ENCODE measurements at places on chromosomes 3 and 15.

DNA sequence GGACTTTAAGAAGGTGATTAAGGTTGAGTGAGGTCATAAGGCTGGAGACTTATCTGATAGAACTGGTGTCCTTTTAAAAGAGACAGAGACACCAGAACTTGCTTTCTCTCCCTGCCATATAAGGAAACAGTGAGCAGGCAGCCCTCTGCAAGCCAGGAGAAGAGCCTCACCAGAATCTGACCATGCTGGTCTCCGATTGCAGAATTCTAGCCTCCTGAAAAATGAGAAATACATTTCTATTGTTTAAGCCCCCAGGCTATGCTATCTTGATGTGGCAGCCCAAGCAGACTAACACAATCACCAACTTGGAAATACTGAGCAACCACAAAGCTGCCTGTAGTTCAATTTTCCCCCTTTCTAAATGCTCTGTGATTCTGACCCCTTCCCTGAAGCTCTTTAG is 161.4 kb upstream of the RARB start:
- DNase-seq = no peak

- DNase-seq = no peak
These were observed 129.2 kb upstream of the TSC22D2 start for GRCh38 chr3:150278843-150279381.

GRCh38 chr3:147301781-147302180 is 104.6 kb downstream of the ZIC4 start:
- no peak for DNase-seq

DNA sequence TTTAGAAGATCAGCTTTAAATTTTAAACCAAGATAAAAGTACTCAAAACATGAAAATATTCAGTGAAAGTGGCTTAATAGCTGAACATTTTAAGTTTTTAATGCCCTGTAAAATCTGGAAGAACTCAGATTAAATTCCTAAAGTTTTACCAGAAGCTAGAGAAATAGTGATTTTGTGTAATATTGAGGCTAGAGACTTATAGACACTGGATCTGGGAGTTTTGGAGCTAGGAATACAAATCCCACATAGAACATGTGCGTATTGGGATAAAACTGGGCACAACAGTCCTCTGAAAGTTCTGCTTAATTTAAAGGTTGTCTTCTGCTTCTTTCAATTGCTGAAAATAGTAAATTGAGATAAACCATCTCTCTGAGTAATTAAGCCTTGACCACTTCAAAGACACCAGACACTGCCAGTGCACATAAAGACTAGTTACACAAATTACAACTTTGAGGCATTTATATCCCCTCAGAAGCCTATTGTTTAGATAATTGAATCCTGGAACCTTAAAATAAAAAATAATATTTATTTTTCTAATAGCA is 1382.5 kb downstream of the OTOL1 start:
- no peak for DNase-seq

GRCh38 chr15:26158176-26158575 is 295.0 kb upstream of the ATP10A start:
- DNase-seq = no peak

DNA sequence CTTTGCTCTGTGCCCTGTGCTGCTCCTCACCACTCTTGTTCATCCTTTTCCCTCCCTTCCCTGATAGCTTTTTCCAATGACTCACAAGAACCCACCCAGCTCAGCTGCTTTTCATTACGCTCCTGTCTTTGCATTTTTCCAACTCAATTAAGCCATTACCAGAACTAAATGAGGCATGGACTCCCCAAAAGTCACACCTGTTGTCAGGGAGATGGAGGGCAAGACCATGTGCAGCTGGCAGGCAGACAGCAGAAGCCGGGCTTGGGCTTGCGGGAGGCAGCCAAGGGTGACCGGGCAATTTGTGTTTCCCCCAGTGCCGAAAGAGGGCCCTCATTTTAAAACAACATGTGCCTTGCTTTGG is 64.3 kb downstream of the CASR start:
- DNase-seq = no peak

GRCh38 chr3:57864853-57865252 is 108.7 kb downstream of the SLMAP start:
- no peak for DNase-seq

- no peak for DNase-seq
These were observed 287.4 kb upstream of the CTNNB1 start for GRCh38 chr3:40911928-40912327.

Data from substantia nigra (tissue), 51 donors.